ENCODE measurements at places on chromosomes 4 and X.

GRCh38 chr4:67468830-67469229 is 76.5 kb downstream of the CENPC start:
- DNase-seq: no peak

- DNase-seq: no peak
Measured at GRCh38 chr4:1448589-1449420, 42.6 kb upstream of the NKX1-1 start.

DNA sequence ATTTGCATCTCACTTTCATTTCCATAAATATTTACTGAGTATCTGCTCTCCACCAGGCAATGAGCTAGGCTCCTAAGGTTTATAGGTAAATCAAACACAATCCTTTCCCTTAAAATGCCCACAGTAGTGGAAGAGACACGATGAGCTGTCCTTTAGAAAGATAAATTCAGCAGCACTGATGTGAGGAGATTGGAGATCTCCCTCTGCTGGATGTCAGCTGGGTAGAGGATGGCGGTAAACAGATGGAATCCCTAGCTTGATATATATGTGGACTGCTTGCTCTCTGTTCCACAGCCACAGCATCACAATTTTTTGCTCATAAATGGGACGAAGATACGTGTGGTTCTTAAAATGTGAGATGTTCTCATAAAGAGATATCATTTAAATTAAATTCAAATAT is 216.4 kb upstream of the RASGEF1B start:
- DNase-seq: no peak

DNA sequence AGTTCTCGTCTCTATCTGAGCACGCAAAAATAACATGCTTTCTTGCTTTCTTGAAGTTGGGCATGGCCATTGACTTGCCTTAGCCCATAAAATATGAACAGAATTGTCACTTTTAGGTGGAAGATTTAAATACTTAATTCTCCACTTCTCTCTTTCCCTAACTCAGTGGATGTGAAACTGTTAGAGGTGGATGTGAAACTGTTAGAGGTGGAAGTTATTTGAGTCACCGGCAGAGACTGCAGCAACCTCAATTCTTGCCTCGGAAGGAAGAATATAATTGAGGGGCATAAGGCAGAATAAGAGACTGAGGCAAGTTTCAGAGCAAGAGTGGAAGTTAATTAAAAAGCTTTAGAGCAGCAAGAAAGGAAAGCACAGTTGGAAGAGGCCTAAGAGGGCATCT is 2.8 kb upstream of the PARM1 start:
- DNase-seq: no peak

GRCh38 chr4:73828956-73829355 is 7.5 kb upstream of the CXCL6 start:
- no peak for DNase-seq

DNA sequence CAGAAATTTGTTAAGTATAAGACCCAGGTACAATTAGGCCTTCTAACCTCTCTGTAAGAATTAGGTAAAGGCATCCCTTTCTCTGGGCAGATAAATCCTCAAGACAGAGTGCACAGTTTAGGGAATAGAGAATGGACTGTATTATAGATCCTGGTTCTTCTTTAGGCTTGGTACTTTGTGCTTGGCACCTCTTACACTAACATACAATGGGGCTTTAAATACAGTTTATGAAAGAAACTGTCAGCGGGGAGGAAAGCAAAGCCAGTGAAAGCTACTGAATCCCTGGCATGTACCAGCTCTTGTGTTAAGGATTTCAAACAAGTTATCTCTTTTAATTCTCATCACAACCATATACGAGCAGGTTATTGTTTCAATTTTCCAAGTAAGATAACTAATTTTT is 1350.0 kb downstream of the ADGRL3 start:
- DNase-seq: no peak

DNA sequence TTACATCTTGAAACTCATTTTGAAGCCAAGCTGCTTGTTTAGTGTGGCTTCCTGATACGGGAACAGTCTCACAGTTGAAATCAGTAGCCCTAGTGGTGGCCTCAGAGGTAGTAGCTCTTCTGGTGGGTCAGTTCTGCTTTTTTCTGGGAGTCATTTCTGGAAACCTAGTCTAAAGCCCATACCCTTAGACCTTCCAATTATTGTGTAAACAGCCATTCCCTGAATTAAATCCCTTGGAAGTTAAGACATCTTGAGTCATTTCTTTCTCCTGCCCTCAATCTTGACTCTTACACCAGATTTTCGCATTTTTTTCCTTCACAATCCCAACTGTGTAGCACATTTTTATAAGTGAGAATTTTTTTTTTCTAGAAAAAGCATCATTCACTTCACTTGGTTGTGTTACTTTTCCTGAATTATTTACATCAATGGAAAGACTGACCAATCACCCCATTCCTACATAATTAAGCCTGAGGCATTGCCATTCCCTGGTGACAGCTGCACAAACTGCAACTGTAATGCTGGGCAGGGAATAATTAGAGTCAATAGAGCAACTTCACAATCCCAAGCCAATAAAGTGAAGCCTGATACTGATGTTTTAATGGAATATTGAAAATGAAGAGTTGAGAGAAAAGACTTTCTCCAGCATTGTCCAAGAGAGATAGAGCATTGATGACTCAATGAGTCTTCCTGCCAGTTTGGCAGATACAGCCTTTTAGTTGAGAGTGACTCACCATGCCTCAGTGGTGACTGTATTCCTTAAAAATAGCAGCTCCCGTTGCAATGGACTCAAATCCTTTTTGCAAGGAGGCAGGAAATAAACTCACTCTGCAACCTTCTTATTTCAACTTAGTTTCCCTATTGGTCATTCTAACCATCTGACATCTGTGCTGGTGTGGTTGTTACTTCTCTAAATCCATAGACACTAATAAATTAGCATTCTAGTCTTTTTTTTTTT is 13.0 kb upstream of the SEPSECS start:
- no peak for DNase-seq

GRCh38 chr4:172207258-172207657 is 394.1 kb downstream of the GALNTL6 start:
- no peak for DNase-seq

DNA sequence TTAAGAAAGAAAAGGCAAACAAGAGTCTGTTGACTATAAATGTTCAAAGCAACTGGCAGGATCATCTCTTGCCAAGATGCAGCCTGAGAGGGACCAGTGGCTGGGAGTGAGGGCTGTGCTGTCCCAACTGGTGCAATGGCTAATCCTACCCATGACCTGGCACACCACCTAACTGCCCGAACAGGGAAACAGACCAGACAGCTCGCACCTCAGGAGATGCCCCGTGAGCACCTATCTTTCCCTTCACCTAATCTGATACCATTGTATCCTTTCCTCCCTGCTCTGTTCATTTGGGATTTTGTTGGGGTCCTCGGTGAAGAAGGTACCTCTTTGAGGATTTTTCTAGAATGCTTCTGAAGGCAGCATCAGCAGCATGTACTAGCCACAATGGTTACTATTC is 206.5 kb upstream of the MAMLD1 start:
- DNase-seq: no peak

GRCh38 chr4:167233685-167234315 is 494 bp downstream of the SPOCK3 start:
- DNase-seq: no peak

- no peak for DNase-seq
Measured at GRCh38 chr4:16573206-16573605, 325.2 kb downstream of the LDB2 start.

GRCh38 chr4:169658196-169658595 is 37.8 kb downstream of the CLCN3 start:
- no peak for DNase-seq

DNA sequence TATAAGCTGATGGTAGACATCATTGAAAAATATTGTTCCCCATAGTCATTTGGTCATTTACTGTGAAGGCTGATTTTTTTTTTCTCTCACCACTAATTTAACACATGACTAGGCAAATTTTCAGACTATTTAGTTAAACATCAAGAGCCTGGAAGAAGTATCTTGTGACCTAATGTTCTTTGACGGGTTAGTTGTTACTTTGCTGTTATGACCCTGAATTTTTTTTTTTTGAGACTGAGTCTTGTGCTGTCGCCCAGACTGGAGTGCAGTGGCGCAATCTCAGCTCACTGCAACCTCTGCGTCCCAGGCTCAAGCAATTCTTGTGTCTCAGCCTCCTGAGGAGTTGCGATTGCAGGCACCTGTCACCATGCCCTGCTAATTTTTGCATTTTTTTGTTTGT is 67.0 kb downstream of the HPF1 start:
- no peak for DNase-seq

DNA sequence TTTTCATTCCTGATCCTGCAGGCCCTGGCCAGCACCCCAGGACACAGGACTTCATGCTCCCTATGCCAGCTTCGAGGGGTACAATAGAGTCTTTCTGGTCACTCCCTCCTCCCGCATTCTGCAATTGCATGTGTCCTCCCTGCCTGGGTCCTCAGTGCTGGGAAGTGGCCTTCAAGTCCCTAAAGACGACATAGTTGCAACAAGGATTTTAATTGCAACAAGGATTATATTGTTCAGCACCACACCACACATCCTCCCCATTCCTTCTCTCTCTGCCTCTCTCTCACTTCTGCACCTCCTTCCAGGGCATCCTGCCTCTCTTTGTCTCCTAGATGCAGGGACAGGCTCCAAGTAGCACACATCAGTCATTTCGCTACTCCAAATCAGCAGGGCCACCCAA is 25.5 kb downstream of the SCD5 start:
- no peak for DNase-seq

- no peak for DNase-seq
Measured at GRCh38 chr4:16627999-16628398, 270.4 kb downstream of the LDB2 start.

DNA sequence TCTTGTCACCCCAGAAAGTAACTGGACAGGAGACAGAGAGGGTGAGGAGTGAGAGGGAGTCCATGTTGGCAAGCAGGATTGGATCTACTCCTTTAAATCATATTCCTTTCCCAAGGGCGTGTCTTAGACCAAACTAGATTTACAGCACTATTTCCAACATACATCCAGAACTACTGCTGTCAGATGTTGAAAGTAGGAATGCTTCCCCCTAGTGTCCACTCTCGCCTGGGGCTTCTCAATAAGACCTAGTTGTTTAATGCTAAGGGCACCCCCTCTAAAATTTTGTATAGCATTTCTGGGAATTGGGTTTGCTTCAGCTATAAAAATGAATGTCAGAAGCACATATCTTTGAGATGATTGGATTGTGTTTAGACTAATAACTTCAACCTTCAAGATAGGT is 13.3 kb downstream of the OFD1 start:
- no peak for DNase-seq

DNA sequence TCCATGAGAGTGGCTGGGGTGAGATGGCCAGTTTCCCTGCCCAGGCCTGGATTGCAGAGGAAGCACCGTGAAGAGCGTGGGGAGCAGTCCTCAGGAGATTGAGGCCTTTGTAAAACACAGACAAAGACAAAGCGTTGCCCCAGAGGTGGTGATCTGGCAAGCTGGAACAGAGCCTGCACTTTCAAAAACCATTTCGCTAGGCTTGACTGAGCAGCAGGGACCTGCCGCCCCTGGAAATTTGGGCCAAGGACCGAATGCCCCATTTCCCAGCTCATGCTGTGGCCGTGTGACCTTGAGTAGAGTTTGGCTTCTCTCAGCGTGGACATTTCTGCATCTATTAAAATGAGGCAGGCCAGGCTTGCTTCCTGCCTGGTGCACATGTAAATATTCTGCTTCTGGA is 381.4 kb downstream of the BCOR start:
- DNase-seq: no peak

All from GM18507 (cell line).